ENCODE measurements at places on chromosomes 6 and 20. TPM values are rescaled to one million over a fixed set of nuclear protein-coding genes. Genes with fewer than 3 reads are reported as not detected.

GRCh38 chr6:159959165-159959975 lies 9.5 kb upstream of the IGF2R start:
- H3K36me3 ChIP-seq = no peaks in the 10 kb centered on the region
- H3K4me3 ChIP-seq = no peak overlapping the region
- H3K27ac ChIP-seq = no peak overlapping the region
- no peaks in the 10 kb centered on the region for H3K4me1 ChIP-seq
- peaks cover 56% of the 10 kb centered on the region for H3K27me3 ChIP-seq
- DNase-seq = no peak

DNA sequence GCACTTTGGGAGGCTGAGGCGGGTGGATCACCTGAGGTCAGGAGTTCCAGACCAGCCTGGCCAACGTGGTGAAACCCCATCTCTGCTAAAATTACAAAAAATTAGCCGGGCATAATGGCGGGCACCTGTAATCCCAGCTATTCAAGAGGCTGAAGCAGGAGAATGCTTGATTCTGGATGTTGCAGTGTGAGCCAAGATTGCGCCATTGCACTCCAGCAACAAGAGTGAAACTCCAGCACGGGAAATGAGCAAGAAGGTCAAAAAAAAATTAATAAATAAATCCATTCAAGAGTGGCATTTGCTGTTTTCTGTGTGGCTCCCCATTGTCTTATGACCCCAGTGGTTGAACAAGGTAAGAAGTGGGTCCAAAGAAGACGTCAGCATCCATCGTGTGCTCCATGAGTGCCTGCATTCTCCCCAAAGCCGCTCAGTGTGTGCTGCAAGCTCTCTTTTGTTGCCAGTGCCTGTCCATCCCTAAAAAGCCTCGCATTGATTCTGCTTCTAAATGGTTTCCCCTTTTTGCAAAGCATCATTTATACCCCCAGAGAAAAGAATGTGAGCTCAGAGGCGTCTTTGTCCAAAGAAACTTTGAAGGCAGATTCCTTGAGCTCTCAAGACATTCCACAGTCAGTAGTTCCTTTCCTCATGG lies 38.8 kb upstream of the MAP3K4 start:
- H3K27me3 ChIP-seq = no peaks in the 10 kb centered on the region
- no peak for DNase-seq
- no peaks in the 10 kb centered on the region for H3K36me3 ChIP-seq
- H3K4me3 ChIP-seq = no peak overlapping the region

DNA sequence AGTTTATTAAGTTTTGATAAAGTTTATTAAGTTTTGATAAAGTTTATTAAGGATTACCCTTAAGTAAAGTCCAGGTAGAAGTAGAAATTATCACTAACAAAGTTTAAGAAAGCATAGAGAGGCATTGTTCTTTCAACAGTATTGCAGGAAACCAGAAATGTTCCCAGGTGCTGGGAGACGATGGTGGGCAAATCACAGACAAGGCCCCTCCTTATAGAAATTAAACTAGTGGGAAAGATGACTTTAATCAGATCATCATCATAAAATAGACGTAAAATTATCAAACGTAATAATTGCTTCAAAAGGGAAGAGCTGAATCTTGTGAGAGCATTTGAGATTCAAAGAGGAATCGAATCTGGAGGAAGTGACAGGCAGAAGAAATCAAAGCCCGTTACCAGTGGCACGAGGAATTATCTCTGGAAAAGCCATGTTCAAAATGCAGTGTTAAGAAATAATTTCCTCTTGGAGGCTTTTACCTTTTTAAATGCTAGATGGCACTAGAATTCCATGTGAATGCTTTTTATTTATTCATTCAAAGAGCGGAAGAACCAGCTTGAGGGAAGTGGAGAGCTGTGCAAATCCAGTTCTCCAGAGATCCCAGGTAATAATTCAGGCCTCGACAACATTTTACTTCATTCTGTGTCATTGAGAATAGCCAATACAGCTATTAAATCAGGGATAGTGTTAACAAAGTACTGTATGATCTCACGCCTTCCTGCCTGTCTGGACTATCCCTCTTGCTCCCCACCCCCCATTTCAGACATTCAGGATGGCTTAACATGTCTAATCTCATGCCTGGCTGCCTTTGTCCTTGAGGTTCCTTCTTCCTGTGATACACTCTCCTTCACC lies 1.0 kb upstream of the APMAP start:
- no peak overlapping the region for H3K27ac ChIP-seq
- H3K27me3 ChIP-seq = no peaks in the 10 kb centered on the region
- H3K4me3 ChIP-seq = no peak overlapping the region
- H3K36me3 ChIP-seq = peaks cover 13% of the 10 kb centered on the region
- DNase-seq = no peak

- H3K4me3 ChIP-seq = no peak overlapping the region
- no peak overlapping the region for H3K27ac ChIP-seq
- DNase-seq = no peak
Measured at GRCh38 chr6:134590004-134590403, 272.1 kb upstream of the SGK1 start.

DNA sequence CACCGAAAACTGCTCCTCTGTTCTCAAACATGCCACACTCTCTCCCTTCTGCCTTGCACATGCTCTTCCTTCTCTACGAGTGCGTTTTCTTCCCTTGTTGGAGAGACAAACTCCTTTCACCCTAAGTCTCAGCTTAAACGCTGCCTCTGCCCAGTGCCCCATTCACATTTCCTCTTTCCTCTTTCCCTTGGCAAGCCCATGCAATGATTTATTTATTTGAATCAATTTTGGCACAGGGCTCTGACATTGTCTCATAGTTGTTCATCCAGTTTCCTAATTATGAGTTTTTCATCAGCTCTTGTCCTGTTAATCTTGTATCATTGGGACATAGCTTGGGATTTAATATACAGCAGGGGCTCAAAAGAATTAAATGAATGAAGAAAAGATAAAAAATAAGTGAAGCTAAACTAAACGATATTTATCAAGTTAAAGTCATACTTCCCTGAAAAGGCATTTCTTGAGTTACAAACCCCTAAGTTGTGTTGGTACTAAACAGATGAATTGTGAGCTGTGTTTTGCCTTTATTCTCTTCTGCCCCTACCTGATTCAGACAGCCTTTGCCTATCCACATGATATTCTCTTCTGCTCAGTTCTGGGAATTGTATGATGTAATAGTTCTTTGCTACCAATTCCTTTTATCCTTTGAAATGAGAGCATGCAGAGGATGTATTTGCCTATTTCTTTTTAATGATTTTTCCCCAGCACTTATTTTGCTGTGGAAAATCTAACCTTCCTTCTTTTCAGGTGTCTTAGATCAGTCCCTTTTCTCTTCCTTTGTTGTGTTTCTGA lies 704.4 kb downstream of the UTRN start:
- no peaks in the 10 kb centered on the region for H3K27me3 ChIP-seq
- peak; percentile 3 for DNase-seq
- H3K36me3 ChIP-seq = no peaks in the 10 kb centered on the region
- peak overlapping the region; percentile 3 for H3K27ac ChIP-seq
- peaks cover 27% of the 10 kb centered on the region for H3K4me1 ChIP-seq
- H3K4me3 ChIP-seq = peak overlapping the region; percentile 19

DNA sequence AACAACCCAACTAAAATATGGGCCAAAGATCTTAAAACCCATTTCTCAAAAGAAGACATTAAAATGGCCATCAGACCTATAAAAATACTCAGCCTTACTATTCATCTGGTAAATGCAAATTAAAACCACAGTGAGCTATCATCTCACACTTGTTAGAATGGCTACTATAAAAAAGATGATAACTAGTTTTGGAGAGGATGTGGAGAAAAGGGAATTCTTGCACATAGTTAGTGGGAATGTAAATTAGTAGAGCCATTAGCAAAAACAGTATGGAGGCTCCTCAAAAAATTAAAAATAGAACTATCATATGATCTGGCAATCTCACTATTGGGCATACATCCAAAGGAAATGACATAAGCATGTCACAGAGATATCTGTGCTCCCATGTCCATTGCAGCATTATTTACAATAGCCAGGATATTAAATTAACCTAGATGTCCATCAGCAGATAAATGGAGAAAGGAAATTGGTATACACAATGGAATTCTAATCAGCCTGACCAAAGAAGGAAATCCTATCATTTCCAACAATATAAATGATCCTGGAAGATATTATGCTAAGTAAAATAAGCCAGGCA lies 2.9 kb downstream of the SIRPB1 start:
- no peak for DNase-seq
- no peaks in the 10 kb centered on the region for H3K27me3 ChIP-seq
- no peak overlapping the region for H3K4me3 ChIP-seq
- H3K4me1 ChIP-seq = no peaks in the 10 kb centered on the region
- H3K36me3 ChIP-seq = no peaks in the 10 kb centered on the region

DNA sequence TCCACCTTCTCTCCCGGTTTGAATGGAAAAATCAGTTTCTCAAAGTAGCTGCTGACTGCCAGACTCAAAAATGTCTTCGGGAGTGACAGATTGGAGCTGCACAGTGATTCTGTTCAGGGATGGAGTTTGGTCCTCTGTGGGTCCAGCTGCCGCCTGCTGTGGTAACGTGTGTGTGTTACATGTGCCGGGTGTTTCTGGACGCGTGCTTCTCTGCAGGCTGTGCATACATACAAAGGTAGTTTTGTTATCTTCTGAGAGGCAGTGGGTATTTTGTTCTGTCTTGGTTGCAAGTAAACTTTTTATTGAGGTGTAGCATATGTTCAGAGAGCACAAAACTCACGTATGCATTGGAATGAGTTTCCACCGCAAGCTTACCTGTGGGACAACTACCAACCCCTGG lies 41.3 kb upstream of the NAA20 start:
- no peaks in the 10 kb centered on the region for H3K27me3 ChIP-seq
- H3K4me3 ChIP-seq = peak overlapping the region; percentile 62
- no peak overlapping the region for H3K27ac ChIP-seq

- DNase-seq = no peak
- H3K36me3 ChIP-seq = no peaks in the 10 kb centered on the region
- no peaks in the 10 kb centered on the region for H3K4me1 ChIP-seq
- H3K27me3 ChIP-seq = peaks cover 84% of the 10 kb centered on the region
Measured at GRCh38 chr20:36320898-36321695, 15.0 kb downstream of the DLGAP4 start.

- H3K27me3 ChIP-seq = no peaks in the 10 kb centered on the region
- H3K4me1 ChIP-seq = no peaks in the 10 kb centered on the region
- peak overlapping the region; percentile 14 for H3K27ac ChIP-seq
- no peak for DNase-seq
- no peak overlapping the region for H3K4me3 ChIP-seq
Measured at GRCh38 chr6:51846531-51846930, 240.9 kb downstream of the PKHD1 start.

DNA sequence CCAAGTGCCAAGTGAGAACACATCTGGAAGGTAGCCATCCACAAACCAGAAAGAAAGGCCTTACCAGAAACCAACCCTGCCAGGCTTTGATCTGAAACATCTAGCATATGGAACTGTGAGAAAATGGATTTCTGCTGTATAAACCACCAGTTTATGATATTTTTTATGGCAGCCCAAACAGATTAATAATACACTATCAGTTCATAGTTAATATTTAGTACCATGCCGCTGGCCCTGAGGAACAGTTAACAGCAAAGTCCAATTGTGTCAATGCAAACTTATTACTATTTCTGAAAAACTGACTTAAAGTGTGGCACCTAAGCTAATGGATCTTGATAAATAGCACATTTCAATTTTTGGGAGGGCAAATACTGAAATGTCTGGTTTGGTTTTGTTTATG lies 35.4 kb upstream of the PRSS35 start:
- no peaks in the 10 kb centered on the region for H3K4me1 ChIP-seq
- DNase-seq = no peak
- no peak overlapping the region for H3K4me3 ChIP-seq

The PFDN6 gene
- 168 TPM for total RNA-seq

DNA sequence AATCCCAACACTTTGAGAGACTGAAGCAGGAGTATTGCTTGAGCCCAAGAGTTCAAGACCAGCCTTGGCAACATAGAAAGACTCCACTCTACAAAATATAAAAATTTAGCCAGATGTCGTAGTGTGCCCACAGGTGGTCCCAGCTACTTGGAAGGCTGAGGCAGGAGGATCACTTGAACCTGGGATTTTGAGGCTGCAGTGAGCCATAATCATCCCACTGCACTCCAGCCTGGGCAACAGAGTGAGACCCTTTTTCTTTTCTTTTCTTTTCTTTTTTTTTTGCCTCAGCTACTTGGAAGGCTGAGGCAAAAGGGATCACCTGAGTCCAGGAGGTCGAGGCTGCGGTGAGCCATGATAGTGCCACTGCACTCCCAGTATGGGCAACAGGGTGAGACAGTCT lies 17.9 kb downstream of the FASTKD5 start:
- H3K27ac ChIP-seq = no peak overlapping the region
- H3K4me1 ChIP-seq = no peaks in the 10 kb centered on the region
- DNase-seq = no peak
- H3K4me3 ChIP-seq = no peak overlapping the region
- H3K36me3 ChIP-seq = peaks cover 4% of the 10 kb centered on the region

DNA sequence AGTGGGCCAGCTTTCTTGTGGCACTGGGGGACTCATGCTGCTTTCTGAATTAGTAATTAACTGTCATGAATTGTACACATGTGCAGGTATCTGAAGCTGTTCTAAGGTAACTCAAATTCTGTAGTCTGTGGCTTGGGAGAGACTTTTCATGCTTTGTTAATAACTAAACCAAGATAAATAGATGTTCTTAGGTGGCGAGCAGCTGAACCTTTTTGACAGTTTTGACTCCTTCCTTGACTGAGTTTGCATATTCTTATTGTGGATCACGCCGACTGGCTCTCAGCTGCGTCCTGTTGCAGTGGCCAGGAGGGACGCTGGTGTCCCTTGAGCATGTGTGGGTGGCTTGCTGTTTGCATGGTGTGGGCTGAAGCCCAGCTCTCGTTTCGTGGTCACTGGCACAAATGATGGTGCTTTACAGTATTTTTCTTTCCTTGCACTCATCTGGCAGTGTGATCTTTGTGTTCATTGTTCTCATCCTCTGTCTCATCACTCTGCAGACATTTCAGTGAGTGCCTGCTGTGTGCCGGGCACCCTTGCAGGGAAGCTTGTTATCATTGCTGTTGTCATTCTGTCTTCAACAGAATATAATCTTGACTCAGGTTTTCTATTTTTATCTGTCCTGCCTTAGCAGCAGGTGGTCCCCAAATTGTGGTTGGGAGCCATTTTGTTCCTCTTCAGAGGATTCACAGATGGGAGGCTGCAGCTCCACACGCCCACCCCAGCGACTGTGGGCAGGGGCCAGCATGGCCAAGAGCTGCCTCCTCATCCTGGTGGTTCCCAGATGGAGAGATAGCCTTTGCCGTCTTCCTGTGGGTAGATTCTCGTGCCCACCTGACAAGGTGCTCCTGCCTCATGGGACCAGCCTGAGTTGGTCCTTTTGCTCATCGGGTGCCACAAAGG lies 39.6 kb downstream of the DUSP22 start:
- H3K27me3 ChIP-seq = no peaks in the 10 kb centered on the region
- H3K27ac ChIP-seq = no peak overlapping the region
- no peaks in the 10 kb centered on the region for H3K36me3 ChIP-seq
- no peak for DNase-seq
- H3K4me1 ChIP-seq = no peaks in the 10 kb centered on the region

GRCh38 chr6:36337814-36338213 lies 1.1 kb upstream of the BNIP5 start:
- H3K4me1 ChIP-seq = peaks cover 37% of the 10 kb centered on the region
- H3K27ac ChIP-seq = no peak overlapping the region

The ABHD16B gene
- 0.24 TPM for total RNA-seq

The RSPO3 gene
- total RNA-seq = not detected

GRCh38 chr6:168362276-168362990 lies 42.9 kb upstream of the DACT2 start:
- DNase-seq = no peak
- peaks cover 9% of the 10 kb centered on the region for H3K36me3 ChIP-seq
- H3K4me3 ChIP-seq = no peak overlapping the region
- no peaks in the 10 kb centered on the region for H3K4me1 ChIP-seq

Data from Calu3 (cell line).